ENCODE measurements at places on chromosomes 3 and 15.
A peak's percentile ranks its signal among the peaks of the same experiment; 100 is the strongest.

- no peak for DNase-seq
Measured at GRCh38 chr15:77654975-77655374, 22.3 kb upstream of the LINGO1 start.

- no peak for DNase-seq
Measured at GRCh38 chr3:50575372-50575771, 6.0 kb downstream of the HEMK1 start.

GRCh38 chr15:61659566-61660190, 400.6 kb downstream of the VPS13C start:
- no peak for DNase-seq

- DNase-seq = no peak
Measured at GRCh38 chr15:83283813-83284558, 478 bp downstream of the BNC1 start.

DNA sequence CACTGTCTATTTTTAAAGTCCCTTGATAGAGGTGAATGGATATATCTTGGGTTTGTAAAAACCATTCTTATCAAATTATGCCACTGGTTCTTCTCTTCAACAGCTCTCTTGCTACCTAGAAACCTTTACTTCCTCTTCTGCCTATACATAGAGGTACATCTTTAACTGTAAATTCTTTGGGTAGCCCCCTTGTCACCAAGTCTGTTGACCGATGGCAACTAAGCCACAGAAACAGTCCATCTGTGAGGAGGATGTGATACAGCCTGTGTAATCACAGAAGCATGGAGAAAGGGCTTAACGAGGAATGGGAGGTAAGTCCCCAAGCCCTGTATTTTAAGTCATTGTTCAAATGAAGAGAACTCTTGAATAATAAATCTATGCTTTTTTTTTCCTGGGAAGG, 246.5 kb upstream of the MDFIC2 start:
- no peak for DNase-seq

GRCh38 chr3:62833538-62833937, 41.7 kb downstream of the CADPS start:
- no peak for DNase-seq

DNA sequence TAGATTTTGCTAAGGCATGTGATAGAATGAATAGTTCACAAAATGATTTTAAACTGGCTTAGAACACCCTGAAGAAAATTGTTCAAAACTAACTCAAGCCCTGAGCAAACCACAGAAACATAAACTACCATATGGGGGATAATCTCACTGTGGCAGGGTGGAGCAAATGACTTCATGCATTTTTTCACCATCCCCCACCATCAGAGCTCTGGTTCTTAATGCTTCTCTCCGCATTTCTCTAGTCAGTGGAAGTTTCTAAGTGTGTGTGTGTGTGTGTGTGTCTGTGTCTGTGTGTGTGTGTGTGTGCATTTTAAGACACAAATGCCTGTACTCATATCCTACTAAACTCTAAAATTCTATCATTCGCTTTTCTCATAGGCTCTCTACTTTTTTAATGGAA, 107.1 kb upstream of the PHLDB2 start:
- no peak for DNase-seq

GRCh38 chr15:86256628-86257027, 177.0 kb downstream of the AGBL1 start:
- DNase-seq = no peak

GRCh38 chr3:59256230-59256629, 206.4 kb upstream of the CFAP20DC start:
- no peak for DNase-seq

DNA sequence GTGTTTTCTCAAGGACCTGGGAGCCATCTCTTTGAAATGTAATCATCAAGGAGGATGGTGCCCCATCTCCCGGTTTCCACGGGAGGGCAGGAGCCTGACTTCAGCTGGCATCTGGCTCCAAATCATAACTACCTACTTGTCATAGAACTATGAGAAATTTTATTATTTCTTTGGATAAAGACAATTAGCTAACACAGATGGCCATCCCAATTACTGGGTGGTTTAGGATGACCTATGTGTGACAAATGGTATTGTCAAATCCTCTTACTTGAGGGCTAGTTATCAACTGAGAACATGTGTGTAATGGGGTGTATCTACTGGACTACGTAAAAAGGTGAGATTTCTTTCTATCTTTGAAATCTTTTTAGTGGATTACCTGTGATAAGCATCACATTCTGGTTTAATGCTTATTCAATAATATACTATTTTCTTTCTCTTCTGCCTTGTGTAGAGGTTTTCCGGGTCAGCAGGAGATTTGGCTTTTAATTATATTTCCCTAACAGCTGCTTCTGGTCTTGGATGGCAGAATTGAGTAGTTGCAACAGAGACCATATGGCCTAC, 15.3 kb upstream of the PARP14 start:
- no peak for DNase-seq

- DNase-seq = no peak
Measured at GRCh38 chr3:103512595-103512994, 1077.8 kb downstream of the ZPLD1 start.

- no peak for DNase-seq
Measured at GRCh38 chr3:190747571-190747970, 114.9 kb downstream of the GMNC start.

DNA sequence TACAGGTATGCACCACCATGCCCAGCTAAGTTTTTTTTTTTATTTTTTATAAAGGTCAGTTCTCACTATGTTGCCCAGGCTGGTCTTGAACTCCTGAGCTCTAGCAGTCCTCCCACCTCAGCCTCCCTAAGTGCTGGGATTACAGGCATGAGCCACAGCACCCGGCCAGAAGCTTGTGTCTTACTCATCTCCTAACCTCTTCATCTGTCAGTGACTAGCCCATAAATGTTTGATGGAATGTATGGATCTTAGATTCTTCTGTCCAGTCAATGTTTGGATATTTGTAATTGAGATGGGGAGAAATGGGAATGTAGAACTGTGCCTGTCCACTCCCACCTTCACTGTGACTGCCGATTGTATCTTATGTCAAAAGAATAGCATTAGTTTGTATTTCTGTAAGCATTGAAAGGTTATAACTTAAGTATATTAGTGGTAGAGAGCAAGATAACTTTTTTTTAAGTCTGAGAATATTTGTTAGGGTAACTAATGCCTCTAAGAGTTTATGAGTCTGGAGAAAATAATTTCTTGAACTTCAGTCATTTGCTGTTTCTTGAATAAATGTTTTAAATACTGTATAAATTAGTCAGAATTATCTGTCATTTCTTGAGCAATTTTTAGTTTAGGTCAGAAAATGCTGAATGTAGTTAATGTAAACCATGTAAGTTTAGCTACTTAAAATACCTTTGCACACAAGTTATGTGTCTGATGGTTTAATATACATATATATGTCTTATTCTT, 215.3 kb upstream of the CGNL1 start:
- no peak for DNase-seq

- DNase-seq = no peak
Measured at GRCh38 chr15:58118272-58118671, 19.9 kb upstream of the AQP9 start.

DNA sequence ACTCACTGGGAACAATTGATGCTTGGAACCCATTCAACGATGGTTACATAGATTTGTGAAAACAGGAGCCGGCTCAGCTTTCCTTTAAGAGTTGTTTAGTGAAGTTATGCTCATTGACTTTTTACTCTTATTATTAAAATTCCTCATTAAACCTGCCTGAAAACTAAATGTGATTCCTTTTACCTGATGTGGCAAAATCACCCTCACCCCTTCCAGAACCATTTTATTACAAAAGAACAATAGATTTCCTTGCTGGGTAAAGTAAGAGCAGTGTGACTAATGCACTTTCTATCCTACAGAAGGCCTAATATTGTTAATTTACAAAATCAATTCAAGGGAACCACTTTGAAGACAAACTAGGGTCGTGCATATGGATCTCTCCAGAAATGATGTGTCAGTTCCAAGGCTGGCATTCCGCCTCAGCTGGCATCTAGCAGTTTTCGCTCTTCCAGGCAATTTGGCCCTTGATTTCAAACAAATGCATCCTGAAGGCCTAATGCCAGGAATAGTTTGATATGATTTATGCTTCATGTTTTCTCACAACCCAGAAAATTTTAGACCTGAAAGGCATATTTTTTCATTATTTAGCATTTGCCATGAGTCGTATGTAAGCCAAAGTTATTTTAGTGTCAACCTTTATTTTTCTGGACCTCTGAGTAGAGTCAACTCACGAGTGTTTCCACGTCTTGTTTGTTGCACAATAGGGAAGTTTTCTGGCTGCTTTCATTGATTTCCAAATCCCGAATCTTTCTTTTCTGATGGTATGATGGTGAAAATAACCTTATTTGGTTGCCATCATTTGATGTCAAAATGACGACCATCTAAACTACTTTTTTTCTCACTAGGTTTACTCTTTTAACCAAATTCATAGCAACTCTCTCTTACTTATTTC, 447.8 kb downstream of the MECOM start:
- no peak for DNase-seq

- DNase-seq = no peak
Measured at GRCh38 chr3:159157275-159157674, 355.4 kb downstream of the MFSD1 start.

- no peak for DNase-seq
Measured at GRCh38 chr15:91289324-91289723, 189.3 kb downstream of the SV2B start.

- DNase-seq = peak; percentile 35
Measured at GRCh38 chr3:48989796-48990635, at the start of gene P4HTM. TSS of gene P4HTM (plus strand) at chr3:48990241. CDS start at chr3:48990257, 16 bp downstream.

DNA sequence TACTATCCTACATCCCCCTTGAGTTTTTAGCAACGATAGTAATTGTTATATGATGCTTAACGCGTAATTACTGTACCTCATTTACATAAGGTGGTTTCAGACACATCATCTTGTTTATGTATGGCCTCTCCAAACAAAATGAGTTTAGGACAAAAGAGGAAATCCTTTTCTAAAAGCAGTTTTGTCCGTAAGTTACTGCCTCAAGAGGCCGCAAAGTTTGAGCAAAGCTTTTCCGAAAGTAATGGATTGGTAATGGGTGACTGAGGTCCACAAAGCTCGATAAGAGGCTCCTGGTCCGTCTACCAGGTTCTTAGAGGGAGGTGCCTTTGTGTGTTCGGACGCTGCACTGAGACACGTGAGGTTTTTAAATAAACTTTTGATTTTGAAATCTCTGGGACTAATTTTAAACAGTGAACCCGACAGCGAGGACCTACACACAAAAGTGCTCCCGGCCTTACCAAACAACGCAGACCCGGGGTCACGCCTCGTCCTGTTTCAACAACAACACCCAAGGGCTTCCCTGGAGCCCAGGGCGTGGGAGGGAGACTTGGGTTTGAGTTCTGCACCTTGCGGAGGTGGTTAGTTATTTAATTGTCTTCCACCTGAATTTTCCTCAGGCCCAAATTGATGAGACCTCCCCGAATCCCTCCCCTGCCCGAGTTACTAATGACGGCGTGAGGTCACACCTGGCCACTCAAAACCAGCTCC, 456 bp upstream of the C15orf61 start:
- DNase-seq = no peak

- no peak for DNase-seq
Measured at GRCh38 chr15:70358011-70358819, 260.5 kb upstream of the TLE3 start.

- DNase-seq = no peak
Measured at GRCh38 chr15:83285979-83286553, 1.6 kb upstream of the BNC1 start.

GRCh38 chr3:159894386-159894785, 94.2 kb upstream of the IL12A start:
- DNase-seq = no peak

- DNase-seq = no peak
Measured at GRCh38 chr15:31266712-31267111, 59.9 kb upstream of the KLF13 start.

- DNase-seq = no peak
Measured at GRCh38 chr15:77066971-77067690, 3.8 kb downstream of the TSPAN3 start.

- no peak for DNase-seq
Measured at GRCh38 chr3:188154809-188155574, 1.0 kb downstream of the LPP start.

GRCh38 chr3:5972586-5972985, 785.1 kb downstream of the EDEM1 start:
- DNase-seq = no peak

GRCh38 chr15:44186705-44187104, 8.4 kb downstream of the FRMD5 start:
- no peak for DNase-seq

GRCh38 chr15:86178845-86179244, 99.2 kb downstream of the AGBL1 start:
- no peak for DNase-seq

DNA sequence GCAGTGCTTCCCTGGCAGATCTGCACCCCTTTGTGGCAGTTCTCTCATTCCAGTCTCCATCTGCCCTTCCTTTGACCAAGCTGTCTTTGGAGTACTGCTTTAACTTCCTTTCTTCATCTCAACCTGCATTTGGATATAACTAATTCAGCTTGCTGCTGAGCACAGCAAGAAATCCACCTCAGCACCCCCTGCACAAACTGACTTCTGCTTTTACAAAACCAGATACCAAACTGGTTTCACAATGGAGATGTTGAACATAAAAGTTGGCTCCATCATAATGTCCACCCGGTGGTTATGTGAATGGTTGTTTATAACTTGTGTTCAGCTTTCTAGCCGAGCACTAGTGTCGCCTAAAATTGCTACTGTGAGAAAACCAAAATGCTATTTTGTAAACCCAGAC, 341.1 kb upstream of the SEMA6D start:
- DNase-seq = no peak

- no peak for DNase-seq
Measured at GRCh38 chr3:84073664-84074063, 885.1 kb upstream of the CADM2 start.

GRCh38 chr3:73576999-73577461, 47.7 kb downstream of the PDZRN3 start:
- no peak for DNase-seq

DNA sequence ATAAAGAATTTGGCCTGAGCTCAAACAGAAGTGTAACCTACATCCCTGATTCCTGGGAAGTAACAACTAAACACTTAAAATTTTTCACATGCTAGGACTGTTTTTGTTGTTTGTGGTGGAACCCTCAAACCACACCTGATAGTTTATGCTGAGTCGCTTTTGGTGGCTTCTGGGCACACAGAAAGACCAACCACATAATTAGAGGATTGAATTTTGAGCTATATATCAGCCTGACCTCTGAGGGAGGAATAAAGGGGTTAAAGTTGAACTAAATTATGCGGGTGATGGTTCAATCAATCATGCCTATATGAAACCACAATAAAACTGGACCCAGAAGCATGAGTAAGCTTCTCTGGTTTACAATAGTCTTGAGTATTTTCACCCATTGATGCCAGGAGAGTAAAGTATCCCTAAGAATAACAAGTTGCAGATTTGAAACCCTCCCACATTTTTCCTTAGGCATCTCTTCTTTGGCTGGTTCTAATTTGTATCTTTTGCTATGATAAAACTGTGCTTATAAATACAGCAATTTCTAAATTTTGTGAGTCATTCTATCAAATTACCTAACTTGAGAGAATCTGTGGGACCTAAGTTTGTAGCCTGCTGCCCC, 1304.5 kb upstream of the GBE1 start:
- no peak for DNase-seq

GRCh38 chr15:69860321-69860720, 237.4 kb downstream of the TLE3 start:
- DNase-seq = no peak

Data from GM12878 (cell line).